ENCODE measurements at places on chromosomes 1 and 21.

DNA sequence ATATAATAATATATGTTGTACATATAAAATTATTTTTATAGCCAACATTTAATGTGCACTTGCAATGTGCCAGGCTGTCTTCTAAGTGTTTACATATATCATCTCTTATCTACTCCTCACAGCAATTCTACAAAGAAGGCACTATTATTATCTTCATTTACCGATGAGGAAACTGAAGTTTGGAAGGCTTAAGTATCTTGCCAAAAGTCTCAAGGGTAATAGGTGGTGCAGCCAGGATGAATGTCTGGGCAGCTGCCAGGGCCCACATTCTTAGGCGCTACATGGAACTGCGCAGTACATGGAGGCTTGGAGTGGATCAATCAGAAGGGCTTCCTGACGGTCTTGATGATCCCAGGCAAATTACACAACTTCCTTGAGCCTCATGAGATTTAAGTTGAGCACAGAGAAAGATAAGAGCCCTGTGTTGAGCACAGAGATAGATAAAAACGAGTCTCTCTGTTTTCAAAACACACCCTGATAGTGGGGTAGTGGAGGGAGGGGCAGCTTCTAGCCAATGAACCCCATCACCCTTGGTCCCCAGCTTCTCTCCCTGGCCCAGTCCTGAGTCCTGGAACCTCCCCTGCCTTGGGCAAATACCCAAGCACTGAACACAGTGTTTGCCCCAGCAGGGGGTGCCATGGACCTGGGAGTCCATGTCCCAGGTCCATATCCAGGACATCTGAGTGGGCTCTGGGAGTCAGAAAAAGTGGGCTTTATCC is 9.2 kb downstream of the POU3F1 start:
- no peak for DNase-seq

- DNase-seq, result peak; percentile 13
Observed at GRCh38 chr1:169941982-169942830, 48.5 kb upstream of the SCYL3 start.

GRCh38 chr1:109732390-109732881 is 8.4 kb downstream of the GSTM3 start:
- DNase-seq, result no peak

- no peak for DNase-seq
Observed at GRCh38 chr1:6249739-6250689, 6.0 kb downstream of the HES3 start.

- DNase-seq, result no peak
Observed at GRCh38 chr1:70093250-70093975, 112.0 kb downstream of the LRRC40 start.

DNA sequence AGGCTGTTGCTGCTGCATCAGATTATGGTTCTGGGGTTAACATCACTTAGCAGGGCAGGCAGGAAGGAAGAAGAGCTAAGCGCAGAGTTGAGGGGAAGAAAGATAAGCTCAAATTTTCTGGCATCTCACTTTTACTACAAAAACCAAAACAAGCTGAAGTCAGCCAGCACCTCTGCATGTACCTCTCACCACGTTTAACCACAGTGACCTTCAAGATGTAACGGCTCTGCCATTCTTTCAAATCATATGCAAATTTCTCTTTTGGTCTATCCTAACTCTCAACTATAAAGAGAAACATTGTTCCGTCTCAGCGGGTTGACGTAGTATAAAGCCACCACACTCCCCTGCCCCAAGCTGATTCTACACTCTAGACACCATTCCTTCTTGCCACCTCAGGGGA is 154.4 kb downstream of the OMA1 start:
- no peak for DNase-seq

DNA sequence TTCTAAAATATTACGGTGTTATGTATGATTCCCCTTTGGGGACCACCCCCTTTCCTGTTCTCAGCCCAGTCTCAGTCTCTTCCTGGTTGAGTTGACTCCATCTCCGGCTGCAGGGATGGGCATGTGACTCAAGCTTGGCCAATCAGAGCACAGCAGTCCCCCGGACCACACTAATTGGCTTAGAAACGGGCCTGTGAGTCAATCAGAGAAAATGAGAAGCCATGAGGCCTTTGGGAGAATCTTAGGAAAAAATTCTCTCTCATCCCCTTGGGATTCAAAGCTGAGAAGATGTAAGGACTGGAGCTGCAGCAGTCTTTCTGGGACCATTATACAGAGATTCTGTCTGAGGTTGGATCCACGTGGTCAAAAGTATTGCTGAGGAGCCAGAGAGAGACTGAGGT is 10.7 kb upstream of the FHAD1 start:
- no peak for DNase-seq

- DNase-seq, result no peak
Observed at GRCh38 chr1:22508329-22508728, 55.0 kb upstream of the EPHA8 start.

- DNase-seq, result no peak
Observed at GRCh38 chr1:242219298-242219901, 220.5 kb upstream of the MAP1LC3C start.

Data from non-pigmented ciliary epithelial cell (primary cell).